Activated CD4-positive, alpha-beta T cell treated with anti-CD3 and anti-CD28 coated beads, Interleukin-2, amount 50 U/mL, for 16 hours (primary cell): ENCODE measurements at places on chromosomes 2 and 18.

- peak; percentile 61 for DNase-seq
Observed at GRCh38 chr2:26757873-26758789, 6.0 kb upstream of the SLC35F6 start.

DNA sequence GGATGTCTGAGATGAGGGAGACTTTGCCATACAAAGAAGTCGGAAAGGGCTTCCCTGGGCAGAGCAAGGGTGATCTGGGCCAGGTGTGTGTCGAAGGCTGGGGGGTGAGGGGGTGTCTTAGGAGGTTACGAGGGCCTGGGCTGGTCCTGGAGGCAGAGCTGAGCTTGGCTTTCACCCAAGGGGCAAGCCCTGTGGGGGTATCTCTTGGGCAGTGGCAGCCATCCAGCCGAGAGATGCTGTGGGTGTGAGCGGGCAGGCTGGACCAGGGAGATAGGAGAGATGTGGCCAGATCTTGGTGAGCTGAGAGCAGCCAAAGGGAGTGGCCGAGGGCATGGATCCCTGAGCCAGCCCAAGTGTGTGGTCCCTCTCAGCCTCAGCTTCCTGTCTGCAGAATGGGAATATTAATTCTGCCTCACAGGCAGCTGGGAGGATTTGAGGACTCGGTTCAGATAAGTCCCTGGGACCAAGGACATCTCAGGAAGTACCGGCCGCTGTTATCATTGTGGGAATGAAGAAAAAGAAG is 33.0 kb downstream of the MAL start:
- DNase-seq: no peak

- DNase-seq: no peak
Observed at GRCh38 chr18:58516514-58517285, 112.2 kb downstream of the ALPK2 start.

DNA sequence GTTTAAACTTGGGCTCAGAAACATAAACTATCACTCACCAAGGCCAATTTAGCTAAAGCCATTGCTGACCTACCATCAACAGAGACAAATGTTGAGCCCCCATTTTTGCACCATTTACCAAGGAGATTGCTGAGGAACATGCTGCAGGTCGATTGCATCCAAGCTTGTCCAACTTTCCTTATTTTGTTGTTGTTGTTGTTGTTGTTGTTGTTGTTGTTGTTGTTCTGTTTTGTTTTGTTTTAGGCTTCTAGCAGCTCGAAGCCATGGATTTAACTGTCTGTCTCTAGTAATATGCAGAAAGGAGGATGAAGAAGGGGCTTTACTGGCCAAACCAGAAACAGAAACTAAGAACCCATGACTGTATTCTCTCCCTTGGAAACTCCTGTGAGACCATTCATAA is 571.5 kb downstream of the IRS1 start:
- DNase-seq: no peak

DNA sequence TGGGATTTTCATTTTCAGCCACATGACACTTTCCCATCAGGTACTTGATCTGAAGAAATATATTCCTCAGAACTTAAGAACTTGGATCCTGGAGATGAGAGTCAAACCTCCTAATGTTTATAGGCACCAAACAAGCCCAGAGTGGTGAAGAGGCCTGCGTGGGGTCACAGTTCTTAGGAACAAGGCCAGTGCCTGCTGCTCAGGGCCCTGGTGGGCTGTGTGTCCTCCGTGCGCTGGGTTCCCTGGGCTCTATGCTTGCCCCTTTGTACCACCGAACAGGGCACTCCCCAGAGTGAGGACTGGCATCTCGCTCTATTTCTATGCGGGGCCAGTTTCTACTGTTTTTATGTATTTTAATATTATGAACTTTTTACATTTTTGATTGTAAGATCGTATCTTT is 76.0 kb upstream of the RBM44 start:
- DNase-seq: no peak

DNA sequence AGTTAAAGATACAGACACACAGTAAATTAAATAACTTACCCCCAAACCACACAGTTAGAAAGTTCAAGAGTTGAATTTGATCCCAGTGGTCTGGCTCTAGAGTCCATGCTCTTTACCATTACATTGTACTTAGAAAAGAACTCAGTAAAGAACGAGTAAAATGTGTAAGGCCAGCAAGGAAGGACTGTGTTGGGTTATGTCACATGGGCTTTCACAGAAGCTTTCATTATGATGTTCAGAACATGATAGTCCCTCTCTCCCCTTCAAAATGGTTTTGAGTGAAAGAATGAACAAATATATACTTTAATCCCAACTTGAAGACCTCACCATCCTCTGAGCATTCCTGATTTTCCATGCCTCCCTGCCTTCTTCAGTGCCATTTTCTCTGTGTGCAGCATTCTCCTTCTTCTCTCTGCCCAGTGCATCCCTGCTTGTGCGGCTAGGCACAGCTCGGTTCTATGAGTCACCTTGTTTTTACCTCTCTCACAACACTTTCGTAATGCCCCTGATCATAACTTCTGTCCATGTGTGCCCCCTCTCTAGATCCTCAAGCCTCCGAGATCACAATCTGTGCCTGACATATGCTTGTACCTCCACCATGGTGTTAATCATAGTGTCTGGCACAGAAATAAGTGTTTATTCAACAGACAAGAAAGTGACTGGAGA is 22.0 kb downstream of the RASGRP3 start:
- peak; percentile 42 for DNase-seq

- peak; percentile 61 for DNase-seq
Observed at GRCh38 chr2:44237221-44237620, 38.1 kb upstream of the SLC3A1 start.

- DNase-seq: no peak
Observed at GRCh38 chr2:221833966-221834365, 261.9 kb upstream of the EPHA4 start.
